Left cardiac atrium (tissue), 4 donors: ENCODE measurements at places on chromosomes 7 and 10. TPM values are rescaled to one million over a fixed set of nuclear protein-coding genes. Genes with fewer than 3 reads are reported as not detected.

- DNase-seq: no peak
Observed at GRCh38 chr10:118444069-118444468, 101.9 kb upstream of the FAM204A start.

The LIPM gene
- 0.18 TPM for total RNA-seq

DNA sequence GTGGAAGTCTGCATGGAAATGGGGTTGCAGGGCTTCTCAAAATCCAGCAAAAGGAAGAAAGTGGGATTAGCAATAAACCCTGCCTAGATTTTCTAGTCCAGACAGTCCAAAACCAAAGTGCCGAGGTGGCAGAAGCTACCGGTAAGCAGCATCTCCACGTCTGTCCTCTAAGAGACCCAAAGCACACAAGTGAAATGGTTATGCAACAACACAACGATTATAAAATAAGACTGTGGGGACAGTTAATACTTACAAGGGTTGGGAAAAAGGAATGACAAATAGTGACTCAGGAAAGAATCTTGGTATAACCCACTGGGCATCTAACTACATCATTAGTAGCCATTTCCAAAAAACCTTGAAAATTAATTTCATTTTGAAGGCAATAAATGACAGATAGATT, 24.7 kb downstream of the CREB3L2 start:
- DNase-seq: no peak

GRCh38 chr7:113628948-113629847, 289.6 kb downstream of the PPP1R3A start:
- no peak for DNase-seq

GRCh38 chr7:121071662-121072061, 83.2 kb downstream of the CPED1 start:
- no peak for DNase-seq

- no peak for DNase-seq
Observed at GRCh38 chr10:108260383-108260906, 1095.9 kb upstream of the SORCS1 start.

The ARHGAP22 gene
- 4.7 TPM for total RNA-seq
